ENCODE measurements at places on chromosomes 6 and 20. TPM values are rescaled to one million over a fixed set of nuclear protein-coding genes. Genes with fewer than 3 reads are reported as not detected.

RAB44 gene
- 0.07 TPM for total RNA-seq

EYA2 gene
- not detected for total RNA-seq

GSTA2 gene
- total RNA-seq, result not detected

DLK2 gene
- total RNA-seq, result not detected

PROKR2 gene
- total RNA-seq, result not detected

Measured in mammary microvascular endothelial cell (primary cell).